CD8-positive, alpha-beta T cell (primary cell): ENCODE measurements at places on chromosomes 7 and 10. TPM values are rescaled to one million over a fixed set of nuclear protein-coding genes. Genes with fewer than 3 reads are reported as not detected.

Gene GPR15LG
- not detected for total RNA-seq

- DNase-seq = no peak
Observed at GRCh38 chr10:75762431-75762802, 331.0 kb downstream of the LRMDA start.

- no peak for DNase-seq
Observed at GRCh38 chr10:97974100-97974499, 56.3 kb downstream of the CRTAC1 start.

DNA sequence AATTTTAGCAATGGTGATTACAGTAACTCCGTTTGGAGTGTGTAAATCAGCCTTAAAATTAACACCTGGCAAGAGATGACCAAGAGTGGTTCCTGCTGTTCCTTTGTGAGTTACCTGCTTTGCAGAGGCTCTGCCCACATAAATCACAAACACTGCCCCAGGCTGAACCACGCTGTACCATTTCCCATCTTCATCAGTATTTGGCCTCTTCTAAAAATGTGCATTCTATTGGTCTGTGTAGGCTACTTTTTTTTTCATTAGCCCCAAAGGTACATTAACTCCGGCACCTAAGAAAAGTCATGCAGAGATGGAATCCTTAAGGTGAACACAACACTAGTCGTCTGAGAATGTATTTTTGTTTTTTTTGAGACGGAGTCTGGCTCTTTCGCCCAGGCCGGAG is 96.1 kb downstream of the PROSER2 start:
- DNase-seq = no peak

DNA sequence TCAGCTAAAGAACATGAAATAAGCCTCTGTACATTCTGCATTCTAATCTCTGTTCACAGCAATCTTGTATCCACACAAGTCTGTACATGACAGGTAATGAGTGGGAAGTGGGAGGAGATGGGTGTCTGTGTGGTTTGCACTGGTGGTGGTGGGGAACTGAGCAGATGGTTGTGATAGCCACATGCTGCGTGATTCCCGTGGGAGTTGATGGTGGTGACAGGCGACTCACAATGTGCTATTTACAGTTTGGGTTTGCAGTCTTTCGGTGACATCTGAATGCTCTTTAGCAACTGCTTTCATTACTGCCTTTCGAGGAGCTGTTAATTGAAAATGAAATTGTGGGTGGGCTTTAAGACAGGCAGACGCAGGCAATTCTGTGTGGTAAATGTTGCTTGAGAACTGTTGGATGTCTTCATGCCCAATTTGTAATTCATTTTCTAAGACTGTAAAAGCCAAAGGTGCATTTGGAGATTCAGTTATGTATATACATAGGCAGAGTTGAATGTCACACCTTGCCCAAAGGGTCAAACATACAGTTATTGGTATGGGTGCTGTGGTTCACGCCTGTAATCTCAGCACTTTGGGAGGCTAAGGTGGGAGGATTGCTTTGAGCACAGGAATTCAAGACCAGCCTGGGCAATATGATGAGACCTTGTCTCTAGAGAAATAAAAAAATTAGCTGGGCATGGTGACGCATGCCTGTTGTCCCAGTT is 308.2 kb downstream of the AUTS2 start:
- no peak for DNase-seq

DNA sequence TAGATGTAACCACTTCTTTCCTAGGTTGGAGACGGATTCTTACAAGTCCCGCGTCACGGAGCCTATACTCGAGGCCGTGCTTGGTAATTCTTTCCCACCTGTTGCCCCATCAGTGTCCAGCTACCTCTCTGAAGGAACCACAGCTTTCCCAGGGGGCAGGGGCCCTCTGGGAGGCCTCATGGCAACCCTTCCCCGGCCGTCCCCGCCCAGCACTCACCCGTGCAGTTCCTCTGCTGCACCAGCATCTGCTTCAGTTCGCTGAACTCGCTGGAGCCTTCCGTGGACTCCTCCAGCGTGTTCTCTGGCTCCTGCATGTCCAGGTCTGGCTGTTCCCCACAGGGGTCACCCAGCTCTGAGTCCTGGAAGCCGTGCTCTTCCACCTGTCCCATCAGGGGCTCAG is 24.5 kb downstream of the ZNF777 start:
- DNase-seq = no peak

DNA sequence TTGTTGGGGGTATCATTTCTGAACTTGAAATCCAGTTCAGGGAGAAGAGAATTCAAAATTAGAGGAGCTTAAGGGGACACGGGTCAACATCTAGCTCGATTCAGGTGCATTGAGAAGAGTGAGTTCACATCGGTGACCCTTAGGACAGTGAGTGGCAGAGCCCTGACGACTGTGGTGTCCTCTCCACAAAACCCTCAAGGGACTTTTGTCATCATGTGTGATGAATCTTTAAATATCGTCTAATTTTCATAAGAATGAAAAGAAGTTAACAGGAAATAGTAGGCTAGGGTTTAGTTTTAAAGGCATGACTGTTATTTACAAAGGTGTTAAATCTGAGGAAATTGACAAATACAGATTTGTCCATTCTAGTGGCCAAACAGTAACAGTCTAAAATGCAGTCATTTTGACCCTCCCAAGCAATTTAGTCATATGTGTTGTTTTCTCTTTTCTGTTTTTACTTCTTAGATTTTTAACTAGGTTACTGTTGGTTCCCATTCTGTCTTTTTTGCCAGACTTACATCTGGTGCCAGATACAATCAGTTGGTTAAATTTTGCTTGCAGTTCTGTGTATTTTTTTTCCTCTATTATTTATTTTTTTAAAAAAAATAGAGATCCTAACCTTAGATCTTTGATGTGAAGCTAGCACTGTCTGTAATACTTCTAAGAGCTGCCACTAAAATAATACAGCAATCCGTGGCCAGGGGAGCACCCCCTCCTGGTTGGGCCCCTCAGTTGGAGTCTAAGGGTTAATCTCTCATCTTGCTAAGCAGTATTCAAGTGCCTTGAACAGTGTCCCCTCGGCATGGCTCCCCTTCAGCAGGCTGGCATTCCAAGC is 34.9 kb upstream of the SH2B2 start:
- DNase-seq = no peak

DNA sequence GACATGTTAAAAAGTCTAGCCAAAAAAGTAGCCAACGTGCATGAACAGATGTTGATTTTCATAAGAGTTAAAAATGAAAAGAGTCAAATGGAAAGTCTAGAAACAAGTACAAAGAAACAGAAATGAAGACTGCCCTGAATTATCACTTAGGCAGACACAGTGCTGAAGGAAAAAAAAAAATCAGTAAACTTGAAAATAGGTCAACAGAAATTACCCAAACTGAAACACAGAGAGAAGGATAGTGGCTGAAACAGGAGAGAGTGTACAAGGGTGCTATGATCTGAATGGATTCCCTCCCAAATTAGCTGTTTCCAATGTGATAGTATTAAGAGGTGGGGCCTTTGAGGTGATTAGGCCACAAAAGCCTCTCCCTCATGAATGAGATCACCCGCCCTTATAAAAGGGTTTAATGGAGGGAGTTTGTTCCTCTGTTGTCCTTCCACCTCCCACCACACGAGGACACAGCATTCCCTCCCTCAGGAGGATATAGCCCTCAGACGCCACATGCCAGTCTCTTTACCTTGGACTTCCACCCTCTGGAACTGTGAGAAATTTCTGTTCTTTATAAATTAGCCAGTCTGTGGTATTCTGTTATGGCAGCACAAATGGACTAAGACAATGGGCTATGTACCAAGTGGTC is 249.7 kb downstream of the AHR start:
- no peak for DNase-seq

DNA sequence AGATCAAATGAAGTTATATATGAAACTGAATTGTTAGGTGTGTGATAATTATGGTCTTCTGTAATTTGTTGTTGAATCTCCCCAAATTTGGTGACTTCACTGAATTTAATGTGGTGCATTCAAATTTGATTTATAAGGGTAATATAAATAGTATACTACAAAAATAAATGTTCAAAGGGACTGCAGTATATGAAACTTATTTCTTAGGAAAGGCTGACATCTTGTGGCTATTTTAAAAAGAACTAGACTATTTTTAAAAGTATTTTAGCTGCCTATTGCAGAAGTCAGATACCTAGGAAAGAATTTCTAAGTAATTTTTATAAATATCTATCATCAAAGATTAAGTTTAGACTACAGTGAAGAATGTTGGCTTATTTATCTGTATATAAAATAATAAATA is 36.6 kb downstream of the ATRNL1 start:
- no peak for DNase-seq

GRCh38 chr7:91280604-91281003 is 16.4 kb downstream of the FZD1 start:
- no peak for DNase-seq
